ENCODE measurements at places on chromosomes 2 and 18.

DNA sequence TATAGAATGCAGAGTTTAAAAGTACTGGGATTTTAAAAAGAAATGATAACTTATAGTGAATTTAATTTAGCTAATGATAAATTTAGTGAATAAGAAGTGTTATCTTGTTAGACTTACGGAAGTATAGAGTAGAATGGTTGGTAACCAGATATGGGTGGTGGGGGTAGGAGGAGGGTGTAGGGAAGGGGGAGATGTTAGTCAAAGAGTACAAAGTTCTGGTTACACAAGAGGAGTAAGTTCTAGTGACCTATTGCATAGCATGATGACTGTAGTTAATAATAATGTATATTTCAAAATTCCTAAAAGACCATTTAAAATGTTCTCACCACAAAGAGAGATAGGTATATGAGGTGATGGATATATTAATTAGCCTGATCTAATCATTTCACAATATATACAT is 184.8 kb upstream of the STON1 start:
- DNase-seq, result no peak

DNA sequence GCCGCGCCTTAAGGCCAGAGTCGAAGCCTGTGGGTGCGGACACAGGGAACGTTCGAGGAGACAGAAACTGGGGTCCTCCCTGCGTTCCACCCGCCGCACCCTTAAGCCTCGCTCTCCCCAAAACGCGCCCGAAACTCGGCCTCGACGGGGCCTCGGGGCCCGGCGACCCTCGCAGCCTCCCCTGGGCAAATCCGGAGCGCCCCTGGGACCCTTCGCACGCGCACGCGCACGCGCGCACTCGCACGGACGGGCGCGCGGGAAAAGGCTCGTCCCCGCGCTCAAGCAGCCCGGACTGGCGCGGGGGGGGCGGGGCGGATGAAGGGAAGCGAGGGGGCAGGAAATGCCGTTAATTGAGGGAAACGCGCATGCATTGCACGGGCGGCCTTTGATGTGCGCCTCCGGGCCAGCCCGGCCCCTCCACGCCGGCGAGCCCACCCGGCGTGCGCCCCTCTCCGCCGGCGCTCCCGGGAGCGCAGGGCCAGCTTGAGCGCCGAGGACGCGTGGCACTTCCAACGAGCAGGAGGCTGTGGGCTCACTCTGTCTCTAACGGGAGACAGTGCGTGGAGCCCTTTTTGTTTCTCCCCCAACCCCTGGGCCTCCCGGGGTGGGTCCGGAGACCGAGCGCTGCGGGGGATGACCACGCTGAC is 5.4 kb upstream of the SALL3 start:
- no peak for DNase-seq

DNA sequence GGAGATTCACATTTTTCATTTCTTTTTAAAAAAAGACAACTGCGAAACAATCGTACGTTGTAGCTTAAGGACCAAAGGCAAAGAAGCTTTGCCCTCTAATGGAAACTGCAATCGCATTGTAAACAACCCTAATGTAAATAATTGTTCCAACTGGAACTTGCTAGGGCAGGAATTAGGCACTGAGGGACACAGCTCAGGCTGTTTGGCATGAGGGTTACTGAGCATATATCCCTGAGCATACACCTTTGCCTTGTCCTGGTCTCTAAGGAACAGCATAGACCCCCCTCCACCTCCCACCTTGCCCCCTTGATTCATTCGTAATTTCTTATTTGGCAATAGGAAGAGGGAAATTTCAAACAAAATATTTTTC is 396.4 kb downstream of the LNPK start:
- DNase-seq, result no peak

DNA sequence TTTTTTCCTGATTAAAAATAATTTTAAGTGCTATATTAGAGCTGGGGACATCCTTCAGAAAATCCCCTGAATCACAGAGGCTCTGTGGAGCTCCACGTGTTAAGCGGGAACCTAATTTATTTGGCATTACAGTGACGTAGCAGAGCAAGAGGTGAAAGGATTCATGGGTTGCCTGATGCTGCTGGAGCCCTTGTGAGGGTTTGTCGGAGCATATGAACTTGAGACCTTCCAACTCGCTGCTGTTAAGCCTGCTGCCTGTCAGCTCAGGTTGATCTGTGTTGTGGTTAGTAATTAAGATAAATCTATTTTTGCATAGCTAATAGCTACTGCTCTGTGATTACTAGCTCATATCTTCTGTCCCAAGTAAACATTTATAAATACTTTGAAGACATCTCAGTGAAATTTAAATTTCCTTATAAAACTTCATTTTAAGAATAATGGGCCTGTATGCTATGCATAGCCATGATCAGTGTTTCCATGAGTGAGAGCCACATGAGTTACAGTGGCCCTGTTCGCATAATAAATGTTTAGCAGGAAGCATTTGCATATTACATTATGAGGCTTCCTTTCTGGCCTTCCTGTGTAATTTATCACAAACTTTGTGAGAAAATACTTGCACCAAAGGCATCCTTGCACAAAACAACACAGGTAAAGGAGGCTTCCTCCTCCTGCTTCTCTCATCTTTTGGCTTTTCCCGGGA is 438.9 kb downstream of the PTPRM start:
- DNase-seq, result no peak

- DNase-seq, result no peak
Observed at GRCh38 chr2:235320326-235320725, 173.5 kb upstream of the AGAP1 start.

GRCh38 chr18:49177812-49178211 is 227.0 kb upstream of the SMAD7 start:
- DNase-seq, result no peak

GRCh38 chr2:123540291-123540690 is 484.8 kb upstream of the CNTNAP5 start:
- no peak for DNase-seq

GRCh38 chr2:235847576-235847975 is 320.6 kb downstream of the GBX2 start:
- DNase-seq, result no peak

- DNase-seq, result no peak
Observed at GRCh38 chr2:128487650-128488387, 169.2 kb upstream of the HS6ST1 start.

All from stimulated activated CD4-positive, alpha-beta T cell treated with anti-CD3 and anti-CD28 coated beads, TNF-alpha, amount 100 ng/mL, for 24 hours (primary cell).